Astrocyte (in vitro differentiated cells and primary cell): ENCODE measurements at places on chromosomes 1 and 21. TPM values are rescaled to one million over a fixed set of nuclear protein-coding genes. Genes with fewer than 3 reads are reported as not detected.

GRCh38 chr21:31914472-31914871 is 41.7 kb downstream of the HUNK start:
- no peaks in the 10 kb centered on the region for H3K4me1 ChIP-seq
- no peak overlapping the region for H3K4me3 ChIP-seq
- H3K27ac ChIP-seq: no peak overlapping the region
- no peak for DNase-seq

DNA sequence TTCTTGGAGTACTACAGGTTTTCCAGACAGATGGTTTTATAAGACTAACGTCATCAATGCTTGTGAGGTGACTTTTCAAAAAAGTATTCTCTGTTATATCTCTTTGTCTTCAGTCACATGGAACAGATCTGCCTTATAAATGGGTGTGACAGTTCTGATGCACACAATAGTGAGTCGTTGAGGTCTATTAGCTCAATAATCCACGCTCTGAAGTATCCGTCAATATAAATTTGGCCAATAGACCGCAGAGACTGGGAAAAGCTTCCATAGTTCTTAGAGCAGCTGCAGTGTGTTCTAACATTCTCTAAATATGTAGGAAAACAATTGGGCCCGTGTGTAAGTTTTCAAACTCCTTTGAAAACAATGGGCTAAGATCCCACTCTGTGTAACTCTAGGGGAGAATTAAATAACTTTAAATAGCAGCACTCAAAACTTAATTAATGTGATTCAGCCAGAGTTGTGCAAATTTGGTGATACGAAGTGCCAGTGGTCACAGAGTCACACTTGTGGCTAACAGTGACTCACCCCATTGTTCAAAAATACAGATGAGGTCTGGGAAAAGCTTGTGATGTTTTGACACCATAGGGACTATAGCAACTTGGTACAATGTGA is 316.0 kb downstream of the LMO4 start:
- H3K27ac ChIP-seq: peak overlapping the region; percentile 58
- peak; percentile 86 for DNase-seq
- H3K27me3 ChIP-seq: no peaks in the 10 kb centered on the region
- no peaks in the 10 kb centered on the region for H3K36me3 ChIP-seq
- H3K4me1 ChIP-seq: peaks cover 17% of the 10 kb centered on the region
- H3K4me3 ChIP-seq: no peak overlapping the region

DNA sequence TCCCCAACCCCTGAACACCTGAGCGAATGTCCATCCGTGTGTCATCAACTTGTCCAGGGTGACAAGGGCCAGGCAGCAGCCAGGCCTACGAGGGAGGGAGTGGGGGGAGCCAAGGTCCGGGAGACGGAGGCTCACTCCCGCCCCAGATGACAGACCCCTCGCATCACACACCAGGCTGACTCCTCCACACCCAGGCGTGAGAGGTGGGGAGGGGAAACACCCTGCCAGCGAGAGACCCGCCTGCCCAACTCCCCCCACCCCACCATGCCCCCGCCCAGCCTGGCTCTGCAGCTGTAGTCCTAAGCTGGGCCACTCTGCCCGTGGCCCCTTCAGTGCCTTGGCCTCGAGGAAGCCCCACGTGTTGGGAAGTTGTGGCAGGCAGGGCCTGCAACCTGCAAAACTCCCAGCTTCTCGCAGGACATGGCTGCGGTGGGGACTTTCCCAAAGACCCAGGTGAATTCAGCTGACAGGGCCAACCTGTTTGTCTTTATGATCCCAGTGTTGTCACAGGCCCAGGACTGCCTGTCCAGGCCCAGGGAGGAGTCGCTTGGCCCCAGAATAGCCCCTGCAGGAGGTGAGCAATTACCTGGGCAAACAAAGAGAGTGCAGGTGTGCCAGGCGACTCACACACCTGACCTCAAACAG is 62.9 kb downstream of the RIPK4 start:
- DNase-seq: no peak
- no peaks in the 10 kb centered on the region for H3K36me3 ChIP-seq
- no peak overlapping the region for H3K4me3 ChIP-seq
- no peaks in the 10 kb centered on the region for H3K4me1 ChIP-seq

- DNase-seq: no peak
- no peaks in the 10 kb centered on the region for H3K27me3 ChIP-seq
- H3K4me1 ChIP-seq: no peaks in the 10 kb centered on the region
- no peak overlapping the region for H3K27ac ChIP-seq
Measured at GRCh38 chr1:209256766-209257350, 326.7 kb upstream of the CAMK1G start.

DNA sequence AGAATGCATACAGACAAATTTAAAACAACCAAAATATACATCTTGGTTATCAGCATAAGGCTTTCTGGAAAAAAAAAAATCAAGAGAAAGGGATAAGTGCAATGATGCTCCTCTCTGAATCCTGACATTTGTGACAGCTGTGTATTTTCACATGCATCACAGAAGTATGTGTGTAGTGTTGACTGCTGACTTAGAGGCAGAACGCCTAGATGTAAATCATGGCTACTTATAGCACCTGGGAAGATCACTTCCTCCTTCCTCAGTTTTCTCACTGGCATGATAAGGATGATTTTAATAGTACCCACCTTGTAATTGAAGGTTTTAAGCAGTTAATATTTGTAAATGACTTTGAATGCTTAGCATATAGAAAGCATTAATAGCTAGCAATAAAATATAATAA is 112.5 kb downstream of the MRPL39 start:
- no peaks in the 10 kb centered on the region for H3K4me1 ChIP-seq
- no peaks in the 10 kb centered on the region for H3K36me3 ChIP-seq
- no peak overlapping the region for H3K27ac ChIP-seq
- H3K4me3 ChIP-seq: no peak overlapping the region

DNA sequence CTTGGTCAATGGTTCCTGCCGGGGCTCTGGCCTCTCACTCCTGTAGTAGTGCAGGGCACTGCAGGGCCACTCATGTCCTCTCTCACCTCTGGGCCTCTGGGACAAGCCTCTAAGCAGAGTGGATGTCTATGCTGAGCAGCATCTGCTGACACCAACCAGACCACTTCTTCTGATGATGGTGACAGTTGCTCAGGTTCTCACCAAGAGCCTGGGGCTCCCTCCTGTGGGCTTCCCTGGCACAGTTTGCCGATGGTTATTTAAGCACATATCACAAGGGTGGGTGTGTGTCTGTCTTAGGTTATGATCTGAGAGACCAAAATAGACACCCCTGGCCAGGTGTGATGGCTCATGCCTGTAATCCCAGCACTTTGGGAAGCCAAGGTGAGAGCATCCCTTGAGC is 17.4 kb upstream of the GPR137B start:
- no peaks in the 10 kb centered on the region for H3K36me3 ChIP-seq
- no peak for DNase-seq
- H3K4me3 ChIP-seq: no peak overlapping the region
- H3K4me1 ChIP-seq: no peaks in the 10 kb centered on the region

- H3K27me3 ChIP-seq: no peaks in the 10 kb centered on the region
- peaks cover 31% of the 10 kb centered on the region for H3K4me1 ChIP-seq
- H3K4me3 ChIP-seq: no peak overlapping the region
- peak; percentile 16 for DNase-seq
- H3K36me3 ChIP-seq: no peaks in the 10 kb centered on the region
- no peak overlapping the region for H3K27ac ChIP-seq
Measured at GRCh38 chr1:33874636-33875035, 10.8 kb downstream of the HMGB4 start.

DNA sequence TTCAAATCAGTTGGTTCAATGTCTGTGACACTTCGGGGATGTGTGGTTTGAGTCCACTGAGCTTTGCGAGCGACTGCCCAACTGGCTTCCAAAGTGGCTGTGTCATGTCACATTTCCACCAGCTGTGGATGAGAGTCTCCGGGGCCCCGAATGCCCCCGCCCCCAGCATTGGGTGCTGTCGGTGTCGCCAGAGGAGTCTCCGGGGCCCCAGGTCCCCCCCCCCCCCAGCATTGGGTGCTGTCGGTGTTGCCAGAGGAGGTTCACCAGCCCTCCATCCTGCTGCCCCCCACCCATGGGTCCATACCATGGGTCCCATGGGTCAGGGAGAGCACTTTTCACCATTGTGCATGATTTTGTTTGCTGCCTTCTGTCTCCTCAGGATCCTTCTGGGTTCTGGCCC is 9.0 kb upstream of the SMYD3 start:
- H3K27me3 ChIP-seq: no peaks in the 10 kb centered on the region
- DNase-seq: no peak
- no peaks in the 10 kb centered on the region for H3K4me1 ChIP-seq
- no peak overlapping the region for H3K27ac ChIP-seq

GRCh38 chr1:155009221-155009711 is 6.7 kb downstream of the ZBTB7B start:
- peaks cover 13% of the 10 kb centered on the region for H3K4me1 ChIP-seq
- no peak for DNase-seq
- H3K27me3 ChIP-seq: no peaks in the 10 kb centered on the region
- H3K36me3 ChIP-seq: no peaks in the 10 kb centered on the region
- no peak overlapping the region for H3K27ac ChIP-seq

DNA sequence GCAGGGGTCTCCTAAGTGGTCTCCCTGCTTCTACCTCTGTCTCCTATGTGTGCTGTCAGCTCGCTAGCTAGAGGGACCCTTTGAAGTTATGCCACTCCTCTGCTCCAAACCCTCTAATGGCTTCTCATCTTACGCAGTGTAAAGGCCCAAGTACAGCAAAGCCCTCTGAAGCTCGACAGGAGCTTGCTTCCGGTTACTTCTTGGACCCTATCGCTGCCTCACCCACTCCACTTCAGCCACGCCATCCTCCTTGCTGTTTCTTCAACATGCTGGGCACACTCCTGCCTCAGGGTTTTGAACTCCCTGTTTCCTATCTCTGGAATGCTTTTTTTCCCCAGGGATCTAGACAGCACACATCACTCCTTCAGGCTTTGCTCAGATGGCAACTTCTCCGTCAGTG is 102.3 kb upstream of the F3 start:
- DNase-seq: no peak
- H3K4me1 ChIP-seq: peaks cover 27% of the 10 kb centered on the region

- H3K4me3 ChIP-seq: no peak overlapping the region
- H3K4me1 ChIP-seq: no peaks in the 10 kb centered on the region
- no peaks in the 10 kb centered on the region for H3K27me3 ChIP-seq
- DNase-seq: no peak
- no peaks in the 10 kb centered on the region for H3K36me3 ChIP-seq
Measured at GRCh38 chr21:17697473-17697872, 84.8 kb upstream of the BTG3 start.

DNA sequence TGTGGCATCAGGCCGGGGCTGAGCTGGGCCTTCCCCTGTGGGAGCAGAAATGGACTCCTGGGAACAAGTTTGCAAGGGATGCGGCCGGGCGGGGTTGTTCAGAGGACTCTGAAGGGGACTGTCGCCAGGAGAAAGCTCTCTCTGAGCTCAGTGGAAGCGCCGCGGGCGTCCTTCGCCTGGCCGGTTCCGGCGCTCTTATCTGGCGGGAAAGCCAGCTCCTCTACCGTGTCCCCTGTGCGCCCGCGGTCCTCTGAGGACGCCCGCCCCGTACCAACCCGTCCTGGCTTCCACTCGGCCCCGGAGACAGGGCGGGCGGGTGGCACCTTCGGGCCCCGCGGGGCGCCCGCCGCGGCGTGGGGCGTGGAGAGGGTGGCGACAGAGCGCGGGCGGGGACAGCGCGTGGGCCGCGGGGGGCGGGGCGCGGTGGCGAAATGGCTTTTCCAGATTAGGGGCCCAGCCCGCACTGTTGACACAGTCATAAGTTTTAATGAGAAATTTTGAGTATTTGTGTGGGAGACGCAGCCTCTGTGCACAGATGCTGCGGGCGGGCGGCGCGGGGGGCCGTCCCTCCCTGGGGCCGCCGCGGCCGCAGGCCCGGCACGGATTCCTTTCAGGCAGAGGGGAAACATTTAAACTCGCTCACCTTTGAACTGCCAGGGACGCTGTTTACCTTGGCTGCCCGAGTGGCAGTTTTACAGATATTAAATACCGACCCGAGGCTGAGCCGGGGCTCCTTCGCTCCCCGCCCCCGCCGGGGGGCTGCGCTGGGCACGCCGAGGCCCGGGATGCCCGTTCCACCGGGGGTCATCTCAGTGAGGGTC is 70.2 kb downstream of the FOXD2 start:
- H3K36me3 ChIP-seq: no peaks in the 10 kb centered on the region
- peaks cover 6% of the 10 kb centered on the region for H3K4me1 ChIP-seq
- H3K4me3 ChIP-seq: peak overlapping the region; percentile 39
- no peak overlapping the region for H3K27ac ChIP-seq
- H3K27me3 ChIP-seq: peaks cover 50% of the 10 kb centered on the region

DNA sequence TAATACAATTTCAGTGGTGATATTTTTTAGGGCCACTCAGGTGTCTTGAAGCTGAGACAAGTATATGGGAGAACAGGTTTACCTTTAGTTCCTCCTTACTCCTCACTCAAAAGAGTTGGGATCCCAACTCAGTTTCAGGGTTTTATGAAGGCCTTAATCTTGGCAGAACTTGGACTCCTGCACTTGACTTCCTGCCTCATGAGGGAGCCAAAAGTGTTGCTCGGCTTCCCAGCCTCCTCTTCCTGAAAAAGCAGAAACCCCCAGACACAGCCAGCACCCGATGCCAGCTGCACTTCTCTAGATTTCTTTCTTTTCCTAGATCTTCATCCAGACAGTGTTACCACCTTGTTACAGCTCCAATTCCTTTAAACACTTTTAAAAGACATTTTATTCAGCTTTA is 70.8 kb upstream of the TMPRSS2 start:
- no peak overlapping the region for H3K27ac ChIP-seq
- no peak for DNase-seq
- peaks cover 2% of the 10 kb centered on the region for H3K27me3 ChIP-seq
- H3K4me3 ChIP-seq: no peak overlapping the region

DNA sequence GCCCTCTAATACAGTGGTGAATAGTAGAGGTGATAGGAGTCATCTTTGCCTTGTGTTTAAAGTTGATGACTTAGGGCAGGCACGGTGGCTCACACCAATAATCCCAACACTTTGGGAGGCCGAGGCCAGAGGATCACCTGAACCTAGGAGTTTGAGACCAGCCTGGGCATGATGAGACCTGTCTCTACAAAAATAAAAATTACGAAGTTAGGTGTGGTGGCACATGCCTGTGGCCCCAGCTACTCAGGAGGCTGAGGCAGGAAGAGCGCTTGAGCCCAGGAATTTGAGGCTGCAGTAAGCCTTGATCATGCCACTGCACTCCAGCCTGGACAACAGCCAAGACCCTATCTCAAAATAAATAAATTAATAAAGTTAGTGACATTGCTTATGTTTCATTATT is 26.6 kb downstream of the CAPZA1 start:
- no peak overlapping the region for H3K4me3 ChIP-seq
- no peak overlapping the region for H3K27ac ChIP-seq
- H3K36me3 ChIP-seq: peaks cover 30% of the 10 kb centered on the region
- no peaks in the 10 kb centered on the region for H3K27me3 ChIP-seq
- H3K4me1 ChIP-seq: no peaks in the 10 kb centered on the region
- DNase-seq: no peak

DNA sequence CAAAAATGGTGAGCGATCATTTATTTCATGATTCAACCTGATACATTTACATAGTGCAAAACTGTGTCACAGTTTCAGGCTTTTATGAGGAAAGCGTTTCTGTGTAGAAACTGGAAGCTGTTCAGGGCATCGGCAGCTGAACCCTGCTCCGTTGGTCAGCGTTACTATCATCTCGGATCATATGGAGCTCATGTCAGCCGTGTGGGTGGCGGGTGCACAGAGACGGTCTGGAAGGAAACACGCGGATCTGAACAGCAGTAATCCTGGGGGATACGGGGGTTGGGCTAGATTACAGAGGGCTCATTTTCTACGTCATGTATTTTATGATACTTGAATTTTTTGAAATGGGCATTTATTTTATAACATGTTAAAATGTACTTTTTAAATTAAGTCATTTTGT is 15.1 kb downstream of the C1orf174 start:
- H3K27me3 ChIP-seq: no peaks in the 10 kb centered on the region
- H3K4me3 ChIP-seq: no peak overlapping the region
- no peak overlapping the region for H3K27ac ChIP-seq

RNU1-3 gene
- total RNA-seq: 1,356 and 1,553 TPM in 2 replicates

MCOLN2 gene
- 1.4 and 1.6 TPM in 2 replicates for total RNA-seq

PPM1J gene
- total RNA-seq: 5.2 TPM in 2 replicates

HOOK1 gene
- 1.7 and 1.8 TPM in 2 replicates for total RNA-seq

ERICH3 gene
- total RNA-seq: not detected in 2 replicates
